ENCODE measurements at places on chromosomes 7 and 10.

GRCh38 chr10:79020015-79020491 is 48.7 kb upstream of the ZMIZ1 start:
- no peak for DNase-seq

GRCh38 chr10:96305019-96305418 is 785 bp downstream of the DNTT start:
- DNase-seq: no peak

GRCh38 chr7:13055732-13056368 is 368.4 kb downstream of the ARL4A start:
- DNase-seq: no peak

DNA sequence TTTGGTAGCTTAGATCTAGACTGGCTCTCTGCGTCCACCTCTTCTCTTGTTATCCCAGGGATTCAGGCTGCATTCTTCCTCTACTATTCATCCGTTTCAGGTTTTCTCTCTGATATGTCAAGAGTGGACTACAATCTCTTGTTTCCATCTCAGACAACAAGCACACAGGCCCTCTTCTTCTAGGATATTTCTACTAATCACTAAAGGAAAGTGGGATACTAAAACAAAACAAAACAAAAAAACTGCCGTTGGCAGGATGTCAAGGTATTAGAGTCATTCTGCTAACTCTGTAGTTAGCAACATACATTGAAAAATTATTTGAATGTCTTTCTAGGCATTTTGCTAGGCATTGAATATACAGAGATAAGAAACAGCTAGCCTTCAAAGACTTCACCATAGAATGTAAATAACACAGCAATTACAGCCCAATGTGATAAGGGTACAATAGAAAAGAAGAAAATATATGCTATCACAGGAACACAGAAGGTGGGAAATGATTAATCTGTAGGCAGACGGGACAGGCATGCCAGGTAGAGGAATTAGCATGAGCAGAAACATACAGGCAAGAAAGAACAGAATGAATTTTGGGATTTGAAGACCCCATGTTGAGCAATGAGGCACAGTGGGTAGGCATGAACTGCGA is 210.5 kb downstream of the CSTF2T start:
- DNase-seq: no peak

GRCh38 chr10:98556061-98556460 is 109.3 kb upstream of the HPS1 start:
- DNase-seq: no peak
